ENCODE measurements at places on chromosomes 4 and X.
A peak's percentile ranks its signal among the peaks of the same experiment; 100 is the strongest.

GRCh38 chr4:163663454-163664225, 169.2 kb downstream of the TMA16 start:
- no peak for DNase-seq

DNA sequence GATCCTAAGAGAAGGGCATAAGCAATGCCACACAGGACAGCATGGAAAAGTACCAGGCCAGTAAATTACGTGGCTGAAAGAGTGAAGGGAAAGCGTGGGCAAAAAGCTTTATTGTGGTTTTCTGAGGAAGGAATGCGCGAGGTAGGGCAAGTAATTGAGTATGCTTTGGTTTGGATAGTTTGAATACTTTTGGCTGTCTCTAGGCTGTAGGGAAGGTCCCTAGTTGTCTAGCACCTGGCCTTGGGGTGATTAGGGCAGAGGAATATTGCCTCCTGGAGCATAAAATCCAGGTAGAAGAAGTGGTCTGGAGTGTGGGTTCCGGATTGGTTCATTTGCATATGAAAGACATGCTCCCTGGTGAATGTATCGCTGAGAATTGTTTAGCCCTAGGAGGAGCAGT, 46.4 kb upstream of the NALF2 start:
- no peak for DNase-seq

GRCh38 chrX:127466211-127466610, 586.0 kb downstream of the ACTRT1 start:
- DNase-seq, result no peak

GRCh38 chr4:81421346-81422218, 50.1 kb downstream of the RASGEF1B start:
- DNase-seq, result no peak

DNA sequence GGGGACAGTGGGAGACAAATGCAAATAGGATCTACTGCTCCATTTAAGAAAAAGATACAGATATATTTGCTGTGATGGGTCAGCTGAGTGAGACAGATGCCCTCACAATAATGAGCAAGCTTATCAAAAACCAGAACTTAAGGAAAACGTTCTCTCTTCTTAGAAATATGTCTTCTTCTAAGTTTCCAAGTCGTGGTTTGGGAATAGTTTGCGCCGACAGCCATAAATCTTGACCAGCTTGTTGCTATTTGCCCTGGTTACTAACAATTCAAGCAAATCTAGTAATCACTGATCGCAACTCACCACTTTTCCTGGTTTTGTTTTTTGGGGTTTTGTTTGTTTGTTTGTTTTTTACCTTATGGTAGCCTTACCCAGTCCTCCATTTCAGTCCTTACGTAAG, 67.6 kb upstream of the GUCY1A1 start:
- DNase-seq, result no peak

DNA sequence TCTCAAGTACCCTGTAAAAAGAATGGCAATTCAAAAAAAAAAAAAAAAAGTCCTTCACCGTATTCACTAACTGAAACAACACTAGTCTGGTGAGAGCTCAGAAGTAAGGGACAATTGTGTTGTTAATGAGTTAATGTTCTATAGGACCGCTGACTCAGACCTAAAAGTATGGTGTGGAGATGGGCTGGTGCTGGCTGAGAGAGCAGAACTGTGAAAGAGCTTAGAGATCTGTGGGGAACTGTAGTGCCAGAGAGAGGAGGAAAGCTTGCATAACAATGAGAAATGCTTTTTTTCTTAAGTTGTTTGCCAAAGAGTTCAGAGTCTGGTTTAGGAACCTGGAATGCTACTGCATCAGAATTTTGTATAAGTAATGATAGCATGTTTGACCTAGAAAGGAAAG, 65.1 kb downstream of the LHFPL1 start:
- no peak for DNase-seq

DNA sequence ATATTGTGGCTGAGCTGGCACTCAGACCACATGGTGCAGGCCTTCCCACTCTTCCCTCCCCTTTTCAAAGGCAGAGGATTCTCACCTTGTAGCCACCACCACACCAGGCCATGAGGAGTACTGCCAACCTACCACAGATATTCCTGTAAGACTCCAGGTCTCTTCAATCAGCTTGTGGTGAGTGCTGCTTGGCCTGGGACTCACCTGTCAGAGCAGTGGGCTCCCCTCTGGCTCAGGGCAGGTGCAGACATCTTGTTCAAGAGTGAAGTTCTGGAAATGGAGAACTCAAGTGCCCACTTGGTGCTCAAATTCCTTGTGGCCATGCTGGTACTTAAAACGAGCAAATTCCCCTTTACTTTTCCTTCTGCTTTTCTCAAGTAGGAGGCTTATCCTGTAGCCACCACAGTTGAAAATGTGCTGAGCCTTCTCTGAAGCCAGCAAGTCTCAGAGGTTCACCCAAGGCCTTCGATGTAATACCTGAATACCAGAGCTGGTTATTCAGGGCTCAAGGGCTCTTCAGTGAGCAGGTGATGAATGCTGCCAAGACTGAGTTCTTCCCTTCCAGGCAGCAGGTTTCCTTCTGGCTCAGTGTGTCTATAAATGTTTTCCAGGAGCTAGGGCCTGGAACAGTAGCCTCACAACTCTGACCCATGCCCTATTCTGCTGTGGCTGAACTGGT, 212.9 kb downstream of the TEX13C start:
- DNase-seq, result no peak

DNA sequence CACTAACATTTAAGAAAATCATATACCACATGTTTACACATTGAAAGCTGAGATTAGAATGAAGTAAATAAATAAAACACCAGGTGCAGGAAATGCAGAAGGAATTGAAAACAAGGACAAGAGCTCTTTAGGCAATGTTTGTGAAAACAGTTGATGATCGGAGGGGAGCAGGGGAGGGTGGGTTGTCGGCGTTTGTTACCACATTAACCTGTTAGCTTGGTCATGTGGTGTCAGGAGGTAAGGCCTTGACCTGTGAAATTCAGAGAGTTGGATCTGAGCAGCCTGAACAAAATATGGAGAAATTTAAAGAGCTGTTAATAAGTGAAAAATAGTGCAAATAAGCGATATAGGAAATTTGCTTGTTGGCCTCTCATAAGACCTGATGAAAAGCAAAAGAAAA, 759.9 kb downstream of the PDHA2 start:
- DNase-seq, result no peak

DNA sequence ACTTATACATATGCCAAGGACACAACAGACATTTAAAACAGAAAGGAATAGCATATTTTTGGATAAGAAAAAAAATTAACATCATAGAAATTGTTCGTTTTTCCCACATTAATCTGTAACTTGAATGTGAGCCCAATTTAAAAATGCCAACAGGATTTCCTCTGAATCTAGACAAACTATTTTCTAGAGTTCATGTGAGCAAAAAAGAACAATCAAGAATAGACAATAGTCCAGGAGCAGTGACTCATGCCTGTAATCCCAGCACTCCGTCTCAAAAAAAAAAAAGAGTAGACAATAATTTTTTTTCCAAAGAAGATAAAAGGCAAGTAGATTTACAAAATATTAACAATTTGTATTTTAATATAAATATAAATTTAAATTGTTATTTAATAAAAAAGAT, 73.7 kb upstream of the DUSP21 start:
- DNase-seq, result no peak

- DNase-seq, result no peak
These were observed 108.8 kb downstream of the ZNF827 start for GRCh38 chr4:145829629-145830395.

GRCh38 chrX:21616386-21616785, 41.7 kb downstream of the KLHL34 start:
- no peak for DNase-seq

- DNase-seq, result no peak
These were observed 41.8 kb downstream of the OCRL start for GRCh38 chrX:129581904-129582303.

DNA sequence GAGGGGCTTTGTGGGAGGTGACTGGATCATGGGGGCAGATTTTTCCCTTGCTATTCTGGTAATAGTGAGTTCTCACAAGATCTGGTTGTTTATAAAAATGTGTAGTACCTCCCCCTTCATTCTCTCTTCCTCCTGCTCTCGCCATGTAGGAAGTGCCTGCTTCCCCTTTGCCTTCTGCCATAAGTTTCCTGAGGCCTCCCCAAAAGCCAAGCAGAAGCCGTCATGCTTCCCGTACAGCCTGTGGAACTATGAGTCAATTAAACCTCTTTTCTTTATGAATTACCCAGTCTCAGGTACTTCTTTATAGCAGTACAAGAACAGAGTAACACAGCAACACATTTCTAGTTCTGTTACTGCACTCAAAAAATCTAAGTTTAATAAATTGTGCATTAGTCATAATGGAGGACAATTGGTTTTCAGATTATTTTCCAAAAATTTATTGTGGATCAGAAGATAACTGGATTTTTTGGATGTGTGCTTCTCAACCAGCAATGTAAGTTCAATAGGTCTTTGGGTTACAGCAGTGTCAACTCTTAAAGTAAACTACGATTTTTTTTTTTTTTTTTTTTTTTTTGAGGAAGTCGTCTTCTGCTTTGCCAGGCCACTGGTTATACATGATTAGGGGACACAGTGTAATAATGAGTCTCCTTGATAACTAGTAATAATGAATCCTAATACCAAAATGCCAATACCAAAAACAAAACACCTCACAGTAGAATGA, 69.9 kb downstream of the CHIC2 start:
- no peak for DNase-seq

- DNase-seq, result no peak
These were observed 99.8 kb downstream of the PPP1R2C start for GRCh38 chrX:42678133-42678532.

DNA sequence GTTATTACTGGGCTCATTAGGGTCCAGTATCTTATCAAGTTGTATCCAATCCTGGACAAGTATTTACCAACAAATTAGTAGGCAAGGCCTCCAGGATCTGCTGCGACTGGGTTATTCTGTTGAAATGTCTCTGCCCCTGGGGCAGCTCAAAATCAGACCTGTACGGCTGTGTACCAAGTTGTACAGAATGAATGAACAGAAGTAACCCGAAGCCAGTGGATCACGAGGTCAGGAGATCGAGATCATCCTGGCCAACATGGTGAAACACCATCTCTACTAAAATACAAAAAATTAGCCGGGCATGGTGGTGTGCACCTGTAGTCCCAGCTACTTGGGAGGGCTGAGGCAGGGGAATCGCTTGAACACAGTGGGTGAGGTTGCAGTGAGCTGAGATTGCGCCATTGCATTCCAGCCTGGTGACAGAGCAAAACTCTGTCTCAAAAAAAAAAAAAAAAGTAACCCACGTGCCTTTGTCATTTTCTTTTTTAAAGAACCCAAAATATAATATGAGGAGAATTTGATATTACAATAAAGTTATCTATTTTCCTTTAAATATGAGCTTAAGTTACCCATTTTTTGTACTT, 127.3 kb downstream of the CBR4 start:
- DNase-seq, result peak; percentile 61

DNA sequence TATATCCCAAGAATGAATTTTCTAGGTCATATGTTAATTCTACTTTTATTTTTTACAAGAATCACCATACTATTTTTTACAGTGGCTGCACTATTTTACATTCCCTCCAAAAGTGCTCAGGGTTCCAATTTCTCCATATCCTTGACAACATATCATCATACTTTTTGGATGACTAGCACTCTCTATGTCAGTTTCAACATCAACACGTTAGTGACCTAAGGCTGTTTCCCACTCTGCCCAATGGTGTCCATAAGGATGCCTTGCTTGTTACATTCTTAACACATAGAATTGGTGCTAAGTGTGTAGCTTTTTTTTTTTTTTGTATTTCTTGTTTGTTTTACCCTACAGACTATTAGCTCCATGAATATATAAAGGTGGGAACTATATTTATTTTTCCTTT, 175.4 kb downstream of the PCDH10 start:
- DNase-seq, result no peak

GRCh38 chrX:42399632-42400024, 378.3 kb downstream of the PPP1R2C start:
- no peak for DNase-seq

DNA sequence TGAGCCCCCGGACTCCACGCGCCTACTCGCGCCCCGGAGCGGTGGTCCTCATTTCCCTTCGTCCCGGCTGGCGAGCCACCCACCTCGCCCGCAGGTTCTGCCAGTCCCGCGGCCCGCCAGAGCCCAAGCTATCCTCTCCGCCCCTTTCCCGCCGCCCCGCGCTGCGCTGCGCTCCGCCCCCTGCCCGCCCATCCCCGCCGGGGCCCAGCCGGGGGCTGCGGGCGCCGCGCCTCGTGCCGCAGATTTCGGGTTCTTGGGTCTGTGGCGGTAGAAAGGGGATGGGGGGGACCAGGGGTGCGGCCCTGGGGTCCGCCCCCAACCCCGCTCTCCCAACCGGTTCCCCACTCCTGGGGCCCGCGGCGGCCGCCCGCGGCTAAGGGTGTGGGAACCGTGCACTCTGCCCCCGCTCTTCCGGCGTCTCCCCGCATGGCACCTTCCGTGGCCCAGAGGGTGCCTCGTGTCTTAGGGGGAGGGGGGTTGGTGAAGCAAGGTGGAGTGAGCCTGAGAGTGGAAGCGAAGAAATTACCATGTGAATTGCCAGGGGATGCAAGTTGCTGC, 650.8 kb upstream of the DIPK2B start:
- no peak for DNase-seq

GRCh38 chr4:180434131-180434895, 1808.9 kb upstream of the TENM3 start:
- no peak for DNase-seq

- DNase-seq, result no peak
These were observed 18.5 kb downstream of the HERC3 start for GRCh38 chr4:88610771-88611170.

DNA sequence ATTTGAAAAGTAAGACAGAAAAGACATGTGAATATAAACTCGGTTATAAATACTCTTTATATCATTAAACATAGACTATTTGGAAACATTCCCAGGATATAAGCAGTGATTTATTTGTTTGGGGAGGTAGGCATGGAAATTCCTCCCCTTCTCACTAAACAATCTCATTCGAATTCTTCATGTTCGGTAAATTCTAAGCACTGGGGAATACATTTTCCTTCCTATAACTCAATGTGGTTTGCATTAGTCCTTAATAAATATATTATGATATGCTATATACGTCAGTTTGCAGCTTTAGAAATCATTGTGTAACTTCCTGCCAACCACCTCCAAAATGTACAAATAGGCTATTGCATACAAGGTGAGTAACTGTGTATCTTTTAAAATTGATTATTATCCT, 99.6 kb downstream of the UGT8 start:
- no peak for DNase-seq

DNA sequence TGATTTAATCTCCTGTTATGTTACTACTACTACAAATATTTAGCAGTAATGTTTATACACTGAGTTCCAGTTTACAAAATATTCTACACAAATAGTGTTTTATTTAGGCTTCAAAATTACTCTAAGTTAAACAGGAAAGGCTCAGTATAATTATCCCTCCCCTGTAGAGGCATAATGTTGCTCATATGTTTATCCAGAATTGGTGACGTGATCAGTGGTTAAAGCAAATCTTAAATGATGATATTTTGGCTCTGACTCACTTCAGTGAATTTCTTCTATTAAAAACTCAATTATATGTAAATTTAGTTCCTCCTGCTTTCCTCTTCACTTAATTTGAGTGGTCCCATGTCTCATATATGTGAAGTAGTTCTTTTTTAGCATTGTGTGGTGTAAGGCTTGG, 438.5 kb downstream of the ADGRL3 start:
- DNase-seq, result no peak
